D721Med (cell line): ENCODE measurements at places on chromosomes 12 and 14.

- DNase-seq, result no peak
Observed at GRCh38 chr14:100540141-100540925, 46.9 kb downstream of the BEGAIN start.

- DNase-seq, result no peak
Observed at GRCh38 chr12:65565601-65566560, 258.4 kb upstream of the HMGA2 start.

DNA sequence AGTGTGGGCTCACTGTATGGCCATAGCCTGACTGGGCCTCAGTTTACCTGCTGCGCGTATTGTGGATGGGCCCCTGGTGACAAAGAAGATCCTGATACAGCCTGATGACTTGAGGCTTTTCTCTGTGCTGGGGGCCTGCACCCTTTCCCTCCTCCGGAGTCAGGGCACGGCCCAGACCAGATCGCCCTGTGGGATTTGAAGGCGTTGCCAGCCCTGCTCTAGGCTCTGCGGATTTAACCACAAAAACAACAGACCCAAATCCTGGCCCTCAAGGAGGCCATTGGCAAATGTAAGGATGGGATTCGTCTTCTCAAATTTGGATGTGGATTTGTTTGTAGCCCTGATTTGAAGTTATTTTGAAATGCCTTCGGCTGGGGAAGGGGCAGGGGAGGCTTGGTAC is 195.8 kb downstream of the TSPAN9 start:
- no peak for DNase-seq

- DNase-seq, result no peak
Observed at GRCh38 chr12:116461060-116461459, 98.1 kb upstream of the MAP1LC3B2 start.

DNA sequence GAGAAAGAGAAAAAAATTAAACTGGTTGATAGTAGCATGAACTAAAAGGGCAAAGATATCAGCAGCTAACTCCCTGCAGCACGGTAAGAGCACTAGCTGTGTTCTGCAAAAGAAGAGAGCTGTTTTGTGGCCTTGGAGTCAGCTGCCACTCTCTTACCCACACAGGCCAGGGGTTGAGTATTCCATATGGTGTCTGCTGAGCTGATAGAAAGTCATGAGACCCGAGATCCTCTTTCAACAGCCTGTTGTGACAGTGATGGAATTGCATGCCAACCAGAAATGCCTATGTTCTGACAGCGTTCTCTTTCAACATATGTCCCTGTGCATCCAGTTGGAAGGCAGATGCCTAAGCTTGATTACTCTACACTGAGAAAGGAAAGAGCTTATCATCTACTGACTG is 39.9 kb downstream of the TMTC1 start:
- DNase-seq, result no peak
